ENCODE measurements at places on chromosomes 1 and 21.

DNA sequence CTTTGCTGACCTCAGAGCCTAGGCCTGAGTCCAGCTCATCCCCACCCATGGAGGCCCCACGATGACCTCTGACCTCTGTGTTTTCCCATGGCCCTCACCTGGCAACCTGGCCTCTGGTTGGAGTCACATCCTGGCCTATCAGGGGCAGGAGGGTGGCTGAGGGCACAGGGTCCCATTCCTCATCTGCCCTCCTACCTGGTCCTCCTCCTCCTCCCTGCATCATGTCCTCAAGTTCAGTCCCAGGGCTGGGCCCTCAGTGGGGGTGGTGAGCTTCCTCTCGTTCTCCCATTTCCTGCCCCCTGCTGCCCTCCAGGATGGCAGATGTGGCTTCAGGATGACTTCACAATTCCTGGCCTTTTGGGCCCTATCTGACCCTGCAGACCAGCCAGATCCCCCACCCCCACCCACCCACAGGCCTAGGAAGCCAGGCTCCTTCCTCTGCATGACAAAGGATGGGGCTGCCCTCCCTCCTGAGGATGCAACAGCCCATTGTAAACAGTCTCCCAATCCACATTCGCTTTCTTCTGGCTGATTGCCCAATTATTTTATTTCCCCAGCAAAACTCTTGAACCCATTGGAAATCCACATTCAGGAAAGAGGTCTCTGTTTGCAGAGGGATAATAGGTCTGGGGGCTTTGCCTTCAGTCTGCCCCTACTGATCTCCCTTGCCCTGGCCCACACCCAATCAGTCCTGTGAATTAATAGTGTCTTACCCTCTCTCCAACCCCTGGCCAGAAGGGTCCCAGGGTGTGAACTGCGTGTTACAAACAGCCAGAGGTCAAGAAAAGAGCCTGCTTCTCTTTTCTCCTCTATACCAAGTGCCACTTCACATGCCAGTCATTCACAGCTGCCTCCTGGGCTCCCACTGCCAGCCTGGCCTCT, 10.3 kb upstream of the LEFTY1 start:
- no peaks in the 10 kb centered on the region for H3K36me3 ChIP-seq
- H3K4me3 ChIP-seq, result no peak overlapping the region
- no peaks in the 10 kb centered on the region for H3K4me1 ChIP-seq
- no peak for DNase-seq

- H3K4me1 ChIP-seq, result no peaks in the 10 kb centered on the region
- H3K4me3 ChIP-seq, result no peak overlapping the region
- DNase-seq, result no peak
These were observed 68.6 kb downstream of the NTMT2 start for GRCh38 chr1:170214117-170215032.

DNA sequence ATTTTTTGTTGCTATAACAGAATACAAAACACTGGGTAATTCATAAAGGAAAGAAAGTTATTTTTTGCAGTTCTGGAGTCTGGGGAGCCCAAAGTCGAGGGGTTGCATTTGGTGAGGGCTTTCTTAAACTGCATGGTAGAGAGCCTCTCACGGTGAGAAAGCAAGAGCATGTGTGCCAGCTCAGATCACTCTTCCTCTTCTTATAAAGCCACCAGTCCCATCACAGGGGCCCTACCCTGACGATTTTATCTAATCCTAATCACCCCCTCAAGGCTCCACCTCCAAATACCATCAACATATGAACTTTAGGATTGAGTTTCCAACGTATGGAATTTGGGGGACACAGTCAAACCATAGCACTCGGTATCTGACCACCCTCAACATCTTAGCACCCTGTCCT, 1.0 kb upstream of the STRIP1 start:
- H3K4me1 ChIP-seq, result peaks cover 13% of the 10 kb centered on the region
- no peaks in the 10 kb centered on the region for H3K27me3 ChIP-seq
- H3K4me3 ChIP-seq, result no peak overlapping the region
- peaks cover 4% of the 10 kb centered on the region for H3K36me3 ChIP-seq

DNA sequence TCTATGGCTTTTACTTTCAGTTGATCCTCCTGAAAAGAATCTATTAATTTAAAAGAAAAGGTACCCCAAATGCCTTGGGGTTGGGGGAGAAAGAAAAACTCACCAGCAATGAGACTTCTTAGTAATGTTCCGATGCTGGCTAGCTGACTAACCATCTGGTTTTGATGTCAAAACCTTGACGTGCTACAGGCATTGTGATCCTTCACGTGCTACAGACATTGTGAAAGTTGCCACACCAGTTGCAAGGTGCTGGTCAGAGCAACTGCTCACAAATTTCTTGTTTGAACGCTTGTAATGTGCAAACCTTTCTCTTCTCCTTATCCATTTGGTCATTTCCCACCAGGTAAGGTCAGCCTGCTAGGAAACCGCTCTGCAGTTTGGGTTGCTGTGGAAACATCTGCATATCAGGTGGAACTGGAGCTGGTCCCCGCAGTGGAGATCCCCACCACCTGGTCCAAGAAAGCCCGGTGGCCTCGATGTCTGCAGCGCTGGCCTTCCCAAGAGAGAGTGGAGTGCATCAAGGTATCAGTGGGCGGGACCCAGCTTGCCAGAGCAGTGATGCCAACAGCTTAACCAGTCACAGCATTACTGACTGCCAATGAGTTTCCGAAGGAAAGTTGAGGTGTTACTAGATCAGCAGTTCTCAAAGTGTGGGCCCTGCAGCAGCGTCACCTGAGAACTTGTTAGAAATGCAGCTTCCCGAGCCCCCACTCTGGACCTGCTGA, 16.1 kb downstream of the MAB21L3 start:
- H3K4me1 ChIP-seq, result no peaks in the 10 kb centered on the region
- no peaks in the 10 kb centered on the region for H3K36me3 ChIP-seq
- no peak overlapping the region for H3K4me3 ChIP-seq
- peaks cover 10% of the 10 kb centered on the region for H3K27me3 ChIP-seq
- H3K27ac ChIP-seq, result no peak overlapping the region
- no peak for DNase-seq

DNA sequence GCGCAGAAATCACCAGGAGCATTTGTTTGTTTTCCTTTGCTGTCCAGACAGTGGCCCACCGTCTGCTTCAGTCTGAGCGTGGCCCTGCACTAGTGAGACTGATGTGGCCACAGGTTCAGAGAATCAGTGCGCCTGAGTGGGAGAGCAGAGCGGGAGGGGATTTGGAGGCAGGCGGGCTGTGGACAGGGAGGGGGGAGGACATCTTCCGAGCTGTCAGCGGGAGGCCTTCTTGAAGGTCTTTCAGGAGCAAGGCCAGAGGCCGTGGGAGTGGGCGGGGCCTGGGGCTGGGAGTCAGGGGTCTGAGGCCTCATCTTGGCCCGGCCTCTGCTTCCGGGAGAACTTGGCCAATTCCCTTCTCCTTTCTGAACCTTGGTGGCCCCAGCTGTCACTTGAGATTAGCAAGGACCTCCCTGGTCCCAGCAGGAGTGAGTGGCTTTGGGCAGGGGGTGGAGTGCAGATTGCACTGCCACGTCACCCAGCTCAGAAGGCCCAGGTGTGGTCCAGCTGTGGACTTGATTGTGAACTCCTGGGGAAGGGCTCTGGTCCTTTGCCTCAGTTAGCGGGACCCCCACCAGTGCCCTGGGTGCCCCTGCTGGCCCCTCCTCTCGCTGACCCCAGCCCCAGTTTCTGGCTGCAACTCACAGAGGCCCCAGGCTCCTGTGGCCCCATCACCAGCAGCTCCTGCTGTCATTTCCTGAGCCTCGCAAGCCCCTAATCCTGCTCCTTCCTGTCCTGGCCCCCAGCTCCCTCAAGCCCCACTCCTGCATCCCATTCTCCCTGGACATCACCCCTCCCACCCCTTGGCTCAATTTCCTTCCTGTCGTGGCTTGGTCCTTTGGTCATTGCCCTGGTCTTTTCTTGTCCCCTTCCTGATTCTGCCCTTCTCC, 8.4 kb downstream of the TNFRSF1B start:
- peaks cover 30% of the 10 kb centered on the region for H3K4me1 ChIP-seq
- DNase-seq, result peak; percentile 81
- H3K27ac ChIP-seq, result peak overlapping the region; percentile 60
- no peak overlapping the region for H3K4me3 ChIP-seq

DNA sequence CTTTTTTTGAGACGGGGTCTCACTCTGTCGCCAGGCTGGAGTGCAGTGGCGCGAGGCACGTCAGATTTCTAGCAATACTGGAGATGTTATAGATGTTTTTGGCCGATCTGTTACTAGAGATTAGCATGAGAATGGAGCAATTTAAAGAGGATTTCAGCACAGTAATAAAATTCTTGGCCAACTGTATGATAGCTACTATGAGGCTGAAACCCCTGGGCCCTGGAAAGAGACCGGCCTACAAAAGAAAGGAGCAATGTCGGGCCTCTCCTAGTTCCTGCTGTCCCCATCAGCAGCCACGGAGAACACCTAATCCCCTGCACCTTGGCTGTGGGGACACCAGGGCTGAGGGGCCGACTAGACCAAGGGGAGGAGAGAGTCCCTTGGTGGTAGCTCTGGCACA, 9.5 kb upstream of the GNPAT start:
- no peak overlapping the region for H3K27ac ChIP-seq
- no peaks in the 10 kb centered on the region for H3K4me1 ChIP-seq
- no peaks in the 10 kb centered on the region for H3K27me3 ChIP-seq
- DNase-seq, result no peak

GRCh38 chr1:204278958-204279357, 65.2 kb upstream of the GOLT1A start:
- H3K4me3 ChIP-seq, result no peak overlapping the region
- H3K4me1 ChIP-seq, result no peaks in the 10 kb centered on the region
- DNase-seq, result peak; percentile 21
- H3K36me3 ChIP-seq, result no peaks in the 10 kb centered on the region

DNA sequence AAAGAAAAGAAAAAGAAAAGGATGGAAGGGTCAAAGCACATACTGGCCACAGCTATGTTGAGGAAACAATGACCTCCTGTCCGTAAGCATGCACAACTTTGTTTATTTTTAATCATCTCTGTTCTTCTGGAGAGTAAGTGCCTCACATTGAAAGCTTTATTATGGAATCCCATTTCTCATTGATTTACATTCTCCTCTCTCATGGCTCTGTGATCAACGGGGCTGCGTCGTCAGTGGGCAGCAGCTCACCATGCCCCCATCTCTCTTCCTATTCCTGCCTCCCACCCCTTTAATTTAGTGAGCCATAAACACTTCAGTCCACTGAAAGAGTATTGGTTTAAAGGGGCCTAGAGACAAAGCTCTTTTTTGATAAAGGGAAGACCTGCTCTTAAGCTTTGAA, 98.9 kb downstream of the KAZN start:
- H3K27me3 ChIP-seq, result no peaks in the 10 kb centered on the region
- no peak for DNase-seq
- no peak overlapping the region for H3K27ac ChIP-seq
- H3K4me3 ChIP-seq, result no peak overlapping the region
- H3K4me1 ChIP-seq, result no peaks in the 10 kb centered on the region

DNA sequence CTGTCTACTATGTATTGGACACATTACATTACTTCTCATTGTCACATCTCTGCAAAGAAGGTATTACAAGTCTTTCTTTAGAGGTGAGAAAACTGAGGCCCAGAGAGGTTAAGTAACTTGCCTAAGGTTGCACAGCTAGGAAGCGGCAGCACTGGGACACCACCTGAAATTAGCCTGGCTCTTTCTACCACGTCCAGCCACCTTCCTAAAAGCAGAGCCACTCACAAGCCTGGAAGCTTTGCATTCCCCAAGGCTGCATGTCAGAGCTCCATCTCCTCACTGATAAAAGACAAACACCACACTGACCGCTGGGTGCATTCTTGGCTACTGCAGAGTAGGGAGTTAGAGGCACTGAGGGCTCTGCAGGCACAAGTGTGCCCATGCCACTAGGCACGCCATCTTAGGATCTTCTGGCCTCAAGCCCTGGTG, 2.4 kb downstream of the CD247 start:
- H3K4me1 ChIP-seq, result no peaks in the 10 kb centered on the region
- H3K27ac ChIP-seq, result no peak overlapping the region
- H3K27me3 ChIP-seq, result no peaks in the 10 kb centered on the region

DNA sequence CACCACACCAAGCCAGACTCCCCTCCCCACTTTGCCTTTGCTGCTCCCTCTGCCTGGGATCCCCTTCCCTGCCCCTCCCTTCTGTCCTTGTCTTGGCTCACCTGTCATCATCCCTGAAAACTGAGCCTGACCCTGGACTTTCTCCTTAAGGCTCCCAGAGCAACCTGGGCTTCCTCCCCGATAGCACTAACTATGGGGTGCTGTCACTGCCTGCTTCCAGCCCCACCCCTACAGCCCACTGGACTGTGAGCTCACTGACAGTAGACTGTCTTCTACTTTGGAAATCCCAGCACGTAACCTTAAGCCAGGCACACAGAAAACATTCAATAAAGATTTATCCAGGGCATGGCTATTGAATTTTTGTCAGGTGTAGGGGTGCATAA, 9.5 kb upstream of the CSF1 start:
- no peak for DNase-seq
- peaks cover 4% of the 10 kb centered on the region for H3K4me1 ChIP-seq
- no peaks in the 10 kb centered on the region for H3K36me3 ChIP-seq
- no peaks in the 10 kb centered on the region for H3K27me3 ChIP-seq

DNA sequence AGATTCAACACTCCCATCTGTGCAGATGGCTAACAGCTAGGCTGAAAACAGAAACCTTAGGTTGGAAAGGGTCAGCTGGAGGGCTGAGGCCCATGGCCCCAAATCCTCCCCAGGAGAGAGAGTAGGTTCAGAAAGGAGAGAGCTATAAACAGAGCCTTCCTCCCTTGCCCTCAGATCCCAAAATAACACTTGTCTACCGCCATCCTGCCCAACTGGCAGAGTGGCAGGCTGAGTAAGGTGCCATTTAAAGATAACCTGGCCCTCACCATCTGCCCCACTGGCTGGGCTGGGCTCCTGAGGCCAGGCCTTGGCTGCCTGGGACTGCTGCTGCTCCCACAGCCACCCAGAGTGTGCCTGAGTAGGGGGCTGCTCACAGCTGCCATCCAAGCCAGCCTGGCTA, 4.3 kb upstream of the SHISA4 start:
- H3K36me3 ChIP-seq, result no peaks in the 10 kb centered on the region
- no peak for DNase-seq
- H3K4me1 ChIP-seq, result no peaks in the 10 kb centered on the region
- no peaks in the 10 kb centered on the region for H3K27me3 ChIP-seq

GRCh38 chr1:243849421-243850201, 432 bp downstream of the AKT3 start:
- no peaks in the 10 kb centered on the region for H3K36me3 ChIP-seq
- H3K27me3 ChIP-seq, result no peaks in the 10 kb centered on the region
- peaks cover 12% of the 10 kb centered on the region for H3K4me1 ChIP-seq
- H3K4me3 ChIP-seq, result peak overlapping the region; percentile 95
- peak overlapping the region; percentile 98 for H3K27ac ChIP-seq

GRCh38 chr1:3338725-3339070, 115.8 kb upstream of the ARHGEF16 start:
- peaks cover 8% of the 10 kb centered on the region for H3K27me3 ChIP-seq
- H3K36me3 ChIP-seq, result no peaks in the 10 kb centered on the region
- DNase-seq, result no peak
- no peaks in the 10 kb centered on the region for H3K4me1 ChIP-seq
- H3K27ac ChIP-seq, result no peak overlapping the region

DNA sequence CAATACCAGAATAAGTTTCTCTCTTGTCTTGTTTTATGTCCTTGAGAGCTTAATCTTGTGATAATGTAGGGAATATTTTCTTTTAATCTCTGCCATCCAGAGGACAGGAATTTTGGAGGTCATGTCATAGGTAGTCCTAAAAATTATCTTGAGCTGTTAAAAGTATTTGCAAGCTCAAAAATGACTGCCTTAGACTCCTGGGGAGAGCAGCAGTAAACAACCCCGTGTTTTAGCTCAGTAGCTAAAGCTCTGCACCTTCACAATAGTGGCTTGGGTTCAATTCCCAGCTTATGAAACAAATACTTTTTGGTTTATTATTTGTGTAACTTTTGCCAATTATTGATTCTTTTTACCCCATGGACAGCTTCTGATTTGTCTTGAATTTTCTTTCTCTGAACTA, 99.4 kb upstream of the OLFM3 start:
- no peaks in the 10 kb centered on the region for H3K36me3 ChIP-seq
- H3K4me1 ChIP-seq, result no peaks in the 10 kb centered on the region
- no peak overlapping the region for H3K4me3 ChIP-seq
- DNase-seq, result no peak

Measured in sigmoid colon (tissue), 7 donors.